ENCODE measurements at places on chromosomes 3 and 15.

GRCh38 chr3:122668930-122669730 is 11.5 kb upstream of the PARP14 start:
- DNase-seq: no peak

DNA sequence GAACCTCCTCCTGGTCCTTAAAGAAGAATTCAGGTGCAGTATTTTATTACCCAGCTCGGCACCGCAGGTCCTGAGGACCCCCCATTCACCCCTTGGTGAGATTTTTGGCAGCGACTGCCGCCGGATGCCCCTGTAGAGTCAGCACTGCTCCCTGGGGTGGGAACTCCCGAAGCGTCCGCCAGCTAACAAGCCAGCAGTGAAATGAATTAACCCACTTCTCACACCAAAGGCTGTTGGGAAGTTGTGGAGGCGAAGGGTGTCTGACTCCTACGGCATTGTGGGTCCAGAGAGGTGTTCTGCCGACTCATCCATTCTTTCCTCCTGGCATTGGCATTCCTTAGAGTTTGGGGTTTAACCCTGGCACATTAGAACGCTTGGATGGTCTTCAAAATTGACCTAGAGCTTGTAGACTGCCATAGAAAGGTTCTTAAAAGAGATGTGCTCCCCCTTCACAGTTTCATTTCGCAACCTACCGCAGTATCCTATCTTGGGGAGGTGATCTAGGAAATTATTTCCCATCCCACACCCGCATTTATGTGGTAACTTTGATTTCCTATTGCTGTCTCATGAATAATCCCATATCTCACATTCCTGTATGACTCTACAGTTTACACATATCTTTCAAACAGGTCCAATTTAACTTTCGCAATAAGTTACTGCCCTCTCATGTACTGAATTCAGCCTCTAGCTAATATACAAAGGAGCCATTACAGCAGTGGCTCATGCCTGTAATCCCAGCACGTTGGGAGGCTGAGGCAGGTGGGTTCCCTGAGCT is 879 bp upstream of the EIF5A2 start:
- DNase-seq: peak; percentile 13

DNA sequence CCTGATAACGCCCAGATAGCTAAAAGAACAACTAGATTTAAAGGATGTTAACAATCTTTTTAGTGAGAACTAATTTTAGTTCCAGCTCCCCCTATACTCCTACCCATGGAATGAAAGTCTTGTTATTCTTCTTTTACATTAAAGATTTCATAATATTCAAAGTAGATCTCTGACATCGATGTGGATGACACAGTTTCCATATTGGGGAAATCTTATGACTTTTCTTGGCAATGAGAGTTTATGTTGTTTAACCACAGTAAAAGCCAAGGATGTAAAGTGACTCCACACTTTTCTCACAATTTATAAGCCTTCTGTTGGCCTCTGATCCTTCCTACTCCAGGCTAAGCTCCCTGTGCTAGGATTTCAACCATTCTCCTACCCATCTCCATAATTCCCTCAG is 332.6 kb upstream of the KCNMB2 start:
- DNase-seq: no peak

GRCh38 chr3:188617988-188618701 is 464.2 kb downstream of the LPP start:
- DNase-seq: no peak

DNA sequence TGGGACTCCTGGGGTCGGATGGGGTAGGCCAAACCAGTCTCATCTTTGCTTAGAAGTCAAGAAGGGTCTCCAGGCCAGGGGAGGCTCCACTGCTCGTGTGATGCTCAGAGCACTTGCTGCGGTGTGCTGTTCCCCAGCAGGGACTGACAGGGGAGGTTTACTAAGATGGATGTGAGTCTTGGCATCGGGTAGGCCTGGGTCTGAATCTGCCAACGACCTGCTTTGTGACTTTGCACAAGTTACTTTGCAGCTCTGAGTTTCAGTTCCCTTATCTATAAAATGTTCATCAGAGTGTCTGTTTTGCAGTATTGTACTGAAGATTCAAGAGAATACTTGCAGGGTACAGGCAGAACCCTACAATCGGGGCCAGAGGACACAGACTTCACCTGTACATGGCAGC is 17.3 kb upstream of the CDCP1 start:
- DNase-seq: no peak

DNA sequence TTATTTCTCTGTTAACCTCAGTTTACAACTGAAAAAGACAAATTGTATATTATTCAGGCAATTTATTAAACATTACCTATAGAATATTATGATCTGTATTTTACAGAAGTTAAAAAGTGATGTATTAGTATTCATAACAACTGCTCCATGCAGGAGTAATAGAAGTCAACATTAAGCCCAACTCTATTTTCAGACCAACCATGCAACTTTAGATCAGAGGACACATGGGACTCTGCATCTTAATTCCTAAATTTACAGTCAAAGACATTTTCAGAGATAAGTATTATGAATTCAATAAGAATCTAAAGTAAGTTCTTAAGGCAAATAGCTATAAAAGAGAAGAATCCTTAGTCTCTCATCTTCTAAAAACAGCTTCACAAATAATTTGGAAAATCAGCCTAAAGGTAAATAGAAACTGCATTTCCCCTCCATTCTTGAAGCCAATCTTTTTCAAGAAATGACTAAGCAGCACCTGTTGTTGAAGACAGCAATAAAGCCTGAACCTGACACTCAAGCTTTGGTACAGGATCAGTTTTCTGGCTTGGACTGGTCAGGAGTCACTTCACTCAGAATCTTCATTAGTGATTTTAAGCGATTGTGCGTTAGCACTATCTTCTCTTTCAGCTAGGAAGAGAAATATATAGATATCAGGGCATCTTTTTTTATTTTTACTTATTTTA is 23.0 kb downstream of the OIP5 start:
- DNase-seq: no peak

DNA sequence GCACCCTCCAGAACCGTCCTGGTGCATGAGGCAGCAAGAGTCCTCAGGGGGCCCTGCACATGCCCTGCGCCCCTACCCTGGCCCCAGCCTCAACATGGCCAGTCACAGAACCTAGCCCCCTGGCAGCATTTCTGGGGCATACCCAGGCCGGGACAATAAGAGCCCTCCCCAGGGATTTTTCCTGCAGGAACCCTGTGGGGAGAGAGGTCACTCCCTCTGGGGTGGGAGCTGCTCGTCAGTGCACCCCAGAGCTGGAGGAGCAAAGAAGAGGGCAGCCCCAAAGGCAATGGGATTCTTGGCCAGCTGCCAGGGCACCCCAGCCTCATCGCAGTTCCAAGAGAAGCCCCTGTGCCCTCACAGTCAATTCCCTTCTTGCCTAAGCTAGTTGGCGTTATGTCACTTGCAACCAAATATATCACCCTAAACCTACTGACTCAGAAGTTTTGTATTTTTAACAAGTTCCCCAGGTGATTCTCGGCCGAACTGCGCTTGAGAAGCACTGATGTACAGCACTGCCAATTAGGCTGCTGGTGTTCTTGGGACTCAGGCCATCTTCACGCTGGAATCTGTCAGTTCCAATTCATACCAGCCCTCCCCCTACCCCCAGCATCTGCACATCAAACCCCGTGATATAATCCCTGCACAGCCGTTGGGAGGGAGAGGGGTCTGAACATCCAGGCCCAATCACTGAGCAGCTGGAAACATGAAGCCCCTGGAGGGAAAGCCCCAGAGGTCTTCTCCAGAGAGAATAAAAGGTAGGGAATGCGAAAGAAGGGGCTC is 87.5 kb upstream of the PRR20G start:
- DNase-seq: no peak

GRCh38 chr3:65953881-65954733 is 84.6 kb downstream of the MAGI1 start:
- DNase-seq: no peak

DNA sequence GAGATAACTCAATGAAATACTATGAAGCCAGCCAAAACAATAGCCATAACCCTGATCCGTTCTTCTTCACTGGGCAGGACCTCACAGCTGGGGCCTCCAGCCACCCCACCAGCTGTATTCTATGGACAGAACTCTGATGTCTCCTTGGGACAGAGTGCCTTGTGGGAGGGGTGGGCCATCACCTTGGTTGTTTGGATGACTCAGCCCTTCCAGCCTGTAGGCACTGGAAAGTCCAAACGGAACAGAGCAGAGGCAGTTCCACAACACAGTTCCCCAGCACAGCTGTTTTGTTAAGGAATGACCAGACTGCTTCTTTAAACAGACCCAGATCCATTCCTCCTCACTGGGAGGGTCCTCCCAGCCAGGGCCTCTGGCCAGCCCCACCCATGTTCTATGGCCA is 31.9 kb upstream of the ZBED2 start:
- DNase-seq: no peak

DNA sequence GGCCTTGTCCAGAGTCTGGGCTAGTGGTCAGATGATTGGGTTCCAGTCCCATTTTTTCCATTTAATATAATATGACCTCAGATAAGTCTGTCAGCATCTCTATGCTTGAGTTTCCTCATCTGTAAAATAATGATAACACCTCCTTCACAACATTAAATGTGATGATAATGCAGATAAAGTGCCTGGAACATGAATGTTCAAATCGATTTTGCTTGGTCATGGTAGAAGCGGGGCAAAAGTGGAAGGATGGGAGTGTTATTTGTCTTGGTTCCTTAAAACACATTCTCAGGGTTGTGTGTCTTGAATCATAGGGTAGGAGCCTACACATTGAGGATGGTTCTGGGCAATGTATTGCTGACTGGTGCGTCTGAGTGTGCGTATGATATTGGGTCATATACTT is 16.9 kb downstream of the ARIH2 start:
- no peak for DNase-seq

- DNase-seq: no peak
Observed at GRCh38 chr3:50665081-50665840, 9.5 kb upstream of the DOCK3 start.

GRCh38 chr3:115916866-115917265 is 293.6 kb downstream of the GAP43 start:
- no peak for DNase-seq

DNA sequence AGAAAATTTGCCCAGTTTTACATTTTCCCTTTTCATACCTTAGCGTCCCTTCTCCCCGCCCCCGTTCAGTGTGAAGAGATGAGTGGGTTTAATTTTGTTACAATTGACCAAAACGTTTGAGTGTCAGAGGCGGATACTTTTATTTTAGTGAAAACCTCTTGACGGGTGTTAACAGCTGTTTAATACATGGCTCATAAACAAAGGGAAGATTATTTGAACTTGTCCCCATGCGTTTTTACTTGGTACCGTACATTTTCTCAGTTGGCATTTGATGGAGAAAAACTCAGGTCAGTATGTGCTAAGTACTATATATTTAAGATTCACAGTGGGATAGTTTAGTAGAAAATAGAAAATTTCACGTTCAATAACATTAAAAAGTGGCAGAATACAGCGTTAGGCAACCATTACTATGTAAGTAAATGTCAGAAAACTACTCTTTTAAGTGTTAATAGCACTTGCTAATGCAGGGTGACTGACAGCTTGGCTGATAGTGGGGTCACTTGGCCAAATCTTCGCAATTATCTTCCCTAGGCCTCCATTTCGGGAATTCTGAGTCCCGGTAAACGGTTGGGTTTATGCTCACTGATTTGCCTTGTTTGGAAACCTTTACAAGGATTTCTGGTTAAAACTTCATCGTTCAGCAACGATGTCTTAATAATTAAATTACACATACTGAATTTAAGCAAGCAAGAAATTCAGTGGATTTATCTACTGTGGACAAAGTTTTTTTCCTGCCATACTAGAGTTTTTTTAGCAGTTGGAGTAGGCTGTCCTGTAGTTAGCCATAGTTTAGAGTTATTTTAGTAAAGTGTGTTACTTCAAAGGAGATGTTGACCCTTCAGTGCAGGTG is 4.8 kb downstream of the CHD2 start:
- no peak for DNase-seq

DNA sequence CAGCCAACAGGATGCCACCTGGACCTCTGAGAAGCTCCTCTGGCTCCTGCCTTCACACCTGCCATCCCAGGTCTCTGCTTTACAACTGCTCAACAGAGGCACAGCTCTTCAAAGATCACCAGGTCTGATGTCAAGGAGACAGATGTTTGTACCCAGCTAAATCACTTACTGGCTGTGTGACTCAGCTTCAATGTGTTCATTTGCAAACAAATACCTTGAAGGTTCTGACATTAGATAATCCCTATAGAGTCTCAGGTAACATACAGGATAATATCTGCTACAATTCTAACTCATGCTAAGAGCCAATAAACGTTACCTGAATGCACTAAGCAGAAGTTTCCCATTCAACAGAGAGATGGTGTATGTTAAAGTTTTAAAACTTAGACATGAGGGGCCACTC is 163.4 kb upstream of the IGF1R start:
- DNase-seq: no peak

DNA sequence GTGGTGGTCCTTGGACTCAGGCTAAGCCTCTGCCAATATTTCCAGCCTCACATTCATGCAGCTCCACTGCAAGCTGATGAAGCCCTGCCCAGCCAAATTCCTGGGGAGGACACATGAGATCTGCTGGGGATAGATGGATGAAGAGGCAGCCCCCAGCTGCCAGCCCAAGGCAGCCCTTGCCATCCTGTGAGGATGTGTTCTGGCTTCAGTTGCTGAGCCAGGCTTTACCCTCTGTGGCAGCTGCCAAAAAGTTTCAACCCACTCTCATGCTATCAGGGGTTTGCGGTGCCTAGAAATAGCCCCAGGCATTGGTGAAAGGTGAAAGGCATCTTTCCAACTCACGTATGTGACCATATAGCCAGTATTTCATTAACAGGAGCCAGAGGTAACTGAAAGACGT is 37.6 kb downstream of the C2CD4A start:
- DNase-seq: no peak

DNA sequence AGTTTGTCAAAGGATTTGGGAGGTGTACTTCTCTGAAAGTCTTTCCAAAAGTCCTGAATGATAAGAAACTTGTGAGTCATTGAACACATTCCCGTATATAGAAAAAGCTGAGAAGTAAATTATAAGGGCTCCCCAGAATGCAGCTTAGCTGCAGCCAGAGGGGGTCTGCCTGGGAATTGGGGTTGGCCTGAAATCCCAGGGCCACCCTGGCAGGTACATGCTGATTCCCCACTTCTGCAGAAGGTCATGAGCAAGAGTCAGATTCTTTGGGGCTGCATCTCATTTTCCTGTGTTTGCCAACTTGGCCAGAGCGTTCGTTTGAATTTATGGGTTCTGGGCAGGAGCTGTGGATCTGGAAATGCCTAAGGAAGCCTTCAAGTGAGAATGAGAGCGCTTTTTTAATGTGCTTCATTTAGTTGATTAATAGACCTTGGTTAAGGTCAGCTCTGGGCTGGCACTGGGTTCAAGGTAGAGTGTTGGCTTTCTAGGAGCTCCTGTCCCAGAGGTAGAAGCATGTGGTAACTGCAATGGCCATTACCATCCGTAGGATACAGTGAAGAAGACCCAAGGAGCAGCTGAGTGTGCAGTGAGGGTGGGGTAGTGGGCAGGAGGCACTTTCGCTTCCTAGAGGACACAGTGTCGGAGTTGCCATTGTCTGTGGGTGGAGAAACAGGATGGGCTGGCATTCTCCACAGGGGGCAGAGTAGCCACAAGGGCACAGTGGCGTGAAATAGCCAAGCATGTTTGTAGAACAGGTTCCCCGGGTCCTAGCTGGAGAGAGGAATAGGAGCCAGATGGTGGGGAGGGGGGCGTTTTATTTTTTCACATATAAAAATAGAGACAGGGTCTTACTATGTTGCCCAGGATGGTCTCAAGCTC is 3.2 kb downstream of the SLC6A6 start:
- no peak for DNase-seq

GRCh38 chr3:160103397-160103796 is 114.8 kb downstream of the IL12A start:
- DNase-seq: no peak

Data from naive thymus-derived CD4-positive, alpha-beta T cell (primary cell).